Sciatic nerve (tissue), 2 donors: ENCODE measurements at places on chromosomes 12 and 14. TPM values are rescaled to one million over a fixed set of nuclear protein-coding genes. Genes with fewer than 3 reads are reported as not detected.

Gene KRT73
- not detected for total RNA-seq

DNA sequence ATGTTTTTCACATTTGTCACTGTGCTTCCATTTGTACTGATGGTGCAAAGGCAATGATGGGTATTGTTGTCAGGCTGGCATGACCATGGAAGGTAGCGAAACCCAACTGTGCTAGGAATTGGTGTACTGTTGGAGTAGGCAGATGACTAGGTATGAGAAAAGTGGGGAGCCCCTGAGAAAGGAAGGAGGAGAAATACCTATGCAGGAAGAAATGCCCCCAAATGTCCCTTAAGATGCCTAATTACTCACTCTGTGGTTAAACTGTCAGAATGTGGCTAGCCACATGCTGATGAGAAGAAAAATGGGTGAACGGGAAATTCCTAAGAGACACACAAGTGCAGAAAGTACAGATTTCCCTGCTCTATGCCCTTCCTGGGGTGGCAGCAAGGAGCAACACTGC lies 339.1 kb downstream of the TMEM132D start:
- DNase-seq = no peak

GRCh38 chr14:61839507-61839906 lies 77.3 kb downstream of the SNAPC1 start:
- DNase-seq = no peak

Gene PMCH
- total RNA-seq = not detected

- DNase-seq = no peak
These were observed 56.4 kb upstream of the FBXO33 start for GRCh38 chr14:39488600-39488999.

DNA sequence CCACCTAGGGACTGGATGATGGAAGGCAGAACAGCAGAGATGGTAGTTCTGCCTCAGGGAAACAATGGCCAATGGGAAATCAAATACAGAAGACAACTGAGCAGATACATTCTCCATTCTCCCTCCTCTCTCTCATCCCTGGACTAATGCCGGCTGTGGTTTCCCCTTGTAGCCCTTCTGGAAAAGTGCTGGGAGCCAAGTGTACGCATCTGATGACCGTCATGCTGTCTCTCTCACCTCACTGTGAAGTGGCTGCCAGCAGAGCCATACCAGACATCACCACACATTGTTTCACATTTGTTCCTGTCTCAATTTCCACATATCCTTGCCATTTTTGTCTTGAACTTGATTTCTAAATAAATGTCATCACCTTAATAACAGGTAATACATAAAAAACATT lies 3.1 kb downstream of the TAS2R46 start:
- no peak for DNase-seq

DNA sequence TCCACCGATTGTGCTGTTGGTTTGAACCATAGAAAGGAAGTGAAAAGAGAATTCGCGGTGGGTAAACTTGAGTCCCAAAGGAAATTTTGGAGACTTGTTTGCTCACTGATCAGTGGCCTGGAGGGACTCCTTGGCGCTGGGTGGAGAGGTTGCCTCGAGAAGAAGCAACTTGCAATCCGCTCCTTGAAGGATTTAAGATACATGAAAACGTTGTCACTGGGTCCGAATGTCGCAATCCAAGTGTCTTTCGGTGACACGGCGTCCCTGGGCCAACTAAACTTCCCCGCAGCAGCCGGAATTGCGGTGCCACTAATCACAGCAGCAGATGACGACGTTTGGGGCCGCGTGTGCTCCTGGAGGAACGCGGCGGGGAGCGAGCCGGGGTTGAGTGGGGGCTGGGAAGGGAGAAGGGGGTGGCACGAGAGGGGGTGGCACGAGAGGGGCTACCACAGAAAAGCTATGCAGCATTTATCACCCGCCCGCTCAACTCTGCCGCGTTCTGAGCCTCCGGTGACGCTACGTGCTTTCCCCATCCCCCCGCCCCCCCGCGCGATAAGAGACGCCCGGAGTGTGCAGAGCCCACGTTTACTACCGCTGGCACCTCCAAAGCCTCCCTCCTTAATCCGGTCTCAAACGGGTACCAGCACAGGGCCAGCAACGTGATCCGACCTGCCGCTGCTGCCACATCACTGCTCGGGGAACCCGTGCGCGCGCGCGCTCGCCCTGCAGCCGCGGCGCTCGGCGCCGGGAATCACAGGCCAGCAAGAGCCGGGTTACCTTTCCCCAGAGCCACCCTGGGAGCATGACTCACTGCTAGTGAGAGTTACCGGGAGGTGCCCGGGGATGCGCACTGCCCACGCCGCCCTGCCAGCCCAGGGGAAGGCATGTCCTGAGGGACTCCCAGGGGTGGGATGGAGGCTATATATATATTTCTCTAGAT lies 833 bp upstream of the BHLHE41 start:
- peak; percentile 82 for DNase-seq

GRCh38 chr14:55807053-55807880 lies 227.3 kb downstream of the KTN1 start:
- DNase-seq = peak; percentile 89

DNA sequence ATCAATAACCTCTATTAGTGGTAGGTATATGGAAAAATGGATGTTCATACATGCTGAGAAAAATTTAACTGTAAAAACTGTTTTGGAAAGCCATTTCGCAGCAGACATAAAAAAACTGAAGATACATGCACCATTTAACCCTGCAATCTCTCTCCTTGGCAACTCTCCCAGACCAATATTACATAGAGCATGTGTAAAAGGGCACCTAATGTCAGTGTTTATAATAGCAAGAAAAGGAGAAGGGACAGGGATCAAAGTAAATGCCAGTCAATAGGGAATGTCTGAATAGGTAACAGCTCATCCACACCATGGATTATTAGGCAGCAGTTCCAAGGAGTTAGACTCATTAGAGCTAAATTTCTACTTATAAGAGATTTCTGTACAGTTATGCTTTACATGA lies 77.2 kb downstream of the BTG1 start:
- DNase-seq = no peak

DNA sequence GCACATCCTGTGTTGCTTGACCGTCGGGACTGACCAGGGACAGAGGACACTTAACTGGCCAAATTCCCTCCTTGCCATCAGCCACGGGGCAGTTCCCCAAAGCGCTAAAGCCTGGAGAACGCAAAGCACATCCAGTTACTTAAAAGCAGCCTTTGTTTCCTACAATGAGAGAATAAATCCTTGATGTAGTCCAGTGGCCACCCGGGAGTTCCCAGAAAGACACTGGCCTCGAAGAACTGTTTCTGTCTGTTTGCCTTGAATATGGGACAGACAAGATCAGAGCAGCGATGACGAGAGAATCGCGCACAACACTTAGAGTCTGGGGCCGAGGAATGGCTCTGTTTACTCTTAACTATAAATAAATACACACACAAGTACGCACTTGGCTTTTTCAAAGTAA lies 102.2 kb downstream of the TNFAIP2 start:
- DNase-seq = no peak
